ENCODE measurements at places on chromosomes 4 and X.

- DNase-seq: peak; percentile 25
Measured at GRCh38 chrX:126065901-126066660, 100.0 kb downstream of the DCAF12L2 start.

DNA sequence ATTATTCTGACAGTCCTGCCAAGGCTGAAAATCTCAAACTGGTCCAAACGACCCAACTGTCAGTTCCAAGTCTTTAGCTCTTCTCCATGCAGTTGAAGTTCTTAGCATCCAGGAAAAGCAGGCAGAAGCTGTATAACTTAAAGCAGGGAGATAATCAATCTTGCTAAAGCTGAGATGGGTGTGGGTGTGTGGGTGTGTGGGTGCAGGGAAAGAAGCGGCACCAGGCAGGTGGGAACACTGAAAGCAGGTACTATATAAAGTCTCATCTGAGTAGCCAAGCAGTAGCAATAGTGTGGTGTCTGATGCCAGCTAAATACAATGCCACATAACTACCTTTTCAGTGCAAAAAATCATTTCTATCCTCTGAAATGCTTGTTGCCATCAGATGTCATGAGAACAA is 69.7 kb upstream of the EGFL6 start:
- DNase-seq: no peak

DNA sequence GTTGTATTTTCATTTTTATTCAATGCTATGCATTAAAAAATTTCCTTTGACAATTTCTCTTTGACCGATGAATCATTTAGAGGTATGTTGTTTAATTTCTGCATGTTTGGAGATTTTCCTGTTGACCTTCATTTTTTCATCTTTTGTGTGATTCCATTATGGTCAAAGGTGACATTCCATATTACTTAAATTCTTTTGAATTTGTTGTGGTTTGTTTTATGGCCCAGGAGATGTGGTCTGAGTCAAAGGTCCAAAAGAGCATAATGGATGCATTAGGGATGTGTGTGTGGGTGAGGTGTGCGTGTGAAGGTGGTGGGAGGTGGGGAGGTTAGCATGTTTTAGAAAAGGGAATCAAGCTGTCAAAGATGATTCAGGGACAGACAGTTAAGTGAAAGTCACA is 76.0 kb upstream of the GIMD1 start:
- no peak for DNase-seq

DNA sequence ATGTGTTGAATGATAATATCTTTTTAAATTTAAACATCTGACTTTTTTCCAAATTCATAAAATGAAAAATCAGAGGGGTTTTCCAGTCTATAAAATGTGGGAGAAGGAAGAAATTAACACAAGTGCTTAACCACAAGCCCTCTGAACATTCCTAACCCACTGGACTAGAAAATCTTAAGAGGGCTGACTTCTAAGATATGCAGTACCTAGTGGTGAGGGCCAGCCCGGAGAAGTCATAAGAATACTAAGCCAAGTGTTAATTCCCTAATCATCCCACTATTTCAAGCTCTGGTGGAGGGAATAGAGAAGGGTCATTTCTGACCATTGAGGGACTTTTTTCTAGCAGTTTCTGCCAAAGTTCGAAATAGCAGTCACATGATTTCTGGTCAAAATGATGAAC is 86.9 kb upstream of the NEIL3 start:
- DNase-seq: no peak

- no peak for DNase-seq
Measured at GRCh38 chr4:17704020-17704650, 77.3 kb downstream of the FAM184B start.

GRCh38 chr4:25937801-25938200 is 23.8 kb downstream of the SMIM20 start:
- DNase-seq: no peak

- DNase-seq: no peak
Measured at GRCh38 chrX:7972586-7972985, 45.4 kb upstream of the PNPLA4 start.

DNA sequence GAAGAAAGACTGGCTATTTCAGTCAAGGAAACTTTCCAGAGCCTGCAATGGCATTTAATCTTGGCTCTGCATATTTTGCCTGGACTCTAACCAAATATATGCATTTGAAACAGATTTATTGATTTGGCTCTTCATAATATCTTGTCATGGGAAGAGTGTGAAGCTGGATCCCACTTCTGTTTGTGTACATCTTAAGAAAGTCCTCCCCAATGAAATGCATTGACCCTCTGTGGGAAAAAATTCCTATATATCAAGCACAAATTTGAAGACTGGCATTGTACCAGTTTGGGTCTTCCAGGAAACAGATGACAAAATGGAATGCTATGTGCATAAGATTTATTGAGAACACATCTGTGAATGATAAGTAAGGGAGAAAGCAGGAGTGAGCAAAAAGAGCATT is 897.3 kb upstream of the TENM3 start:
- DNase-seq: no peak

DNA sequence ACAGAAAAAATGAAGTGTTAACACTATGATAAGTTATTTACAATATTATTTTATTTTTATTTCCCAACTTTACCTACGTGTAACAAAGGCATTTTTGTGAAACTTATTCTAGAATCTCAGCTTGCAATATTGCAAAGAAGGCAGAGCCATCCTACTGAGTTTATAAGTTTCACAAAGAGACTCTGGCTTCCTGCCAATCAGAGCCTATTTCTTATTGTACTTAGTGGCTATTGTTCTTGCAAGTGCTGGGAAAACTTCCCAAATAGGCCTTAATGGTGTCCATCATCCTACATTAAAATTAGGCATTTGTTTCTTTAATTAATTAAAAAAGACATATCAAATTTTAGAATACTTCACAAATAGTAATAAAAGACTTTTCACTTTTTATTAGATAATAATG is 233.2 kb downstream of the EPHA5 start:
- DNase-seq: no peak

DNA sequence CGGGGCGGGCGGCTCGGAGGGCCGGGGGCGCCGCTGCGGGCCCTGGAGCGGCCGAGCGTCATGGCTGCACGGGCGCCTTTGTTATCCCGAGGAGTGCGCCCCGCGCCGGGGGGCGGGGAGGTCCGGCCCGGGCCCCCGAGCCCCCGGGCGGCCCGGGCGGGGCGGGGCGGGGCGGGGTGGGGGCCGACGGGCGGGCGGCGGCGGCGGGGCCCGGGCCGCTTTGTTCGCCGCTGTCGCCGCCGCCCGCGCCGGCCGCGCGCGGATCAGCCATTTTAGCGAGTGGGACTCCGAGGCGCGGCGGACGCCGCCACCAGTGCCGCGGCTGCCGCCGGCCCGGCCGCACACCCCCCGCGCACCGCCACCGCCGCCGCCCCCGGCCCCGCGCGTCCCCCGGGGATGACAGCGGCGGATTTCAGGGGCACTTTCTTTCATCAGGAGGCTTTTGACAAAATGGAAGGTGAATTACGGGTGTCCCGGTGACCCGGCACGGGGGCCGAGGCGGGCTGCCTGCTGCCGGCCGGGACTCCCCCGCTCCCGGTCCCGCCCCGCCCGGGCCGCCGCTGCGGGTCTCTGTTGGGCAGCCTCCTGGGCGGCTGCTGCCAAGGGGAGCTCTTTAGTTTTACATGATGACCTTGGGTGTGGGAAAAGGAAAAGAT is 1.2 kb downstream of the HMGB3 start:
- DNase-seq: no peak

GRCh38 chrX:114338870-114339269 is 245.0 kb upstream of the HTR2C start:
- DNase-seq: no peak

DNA sequence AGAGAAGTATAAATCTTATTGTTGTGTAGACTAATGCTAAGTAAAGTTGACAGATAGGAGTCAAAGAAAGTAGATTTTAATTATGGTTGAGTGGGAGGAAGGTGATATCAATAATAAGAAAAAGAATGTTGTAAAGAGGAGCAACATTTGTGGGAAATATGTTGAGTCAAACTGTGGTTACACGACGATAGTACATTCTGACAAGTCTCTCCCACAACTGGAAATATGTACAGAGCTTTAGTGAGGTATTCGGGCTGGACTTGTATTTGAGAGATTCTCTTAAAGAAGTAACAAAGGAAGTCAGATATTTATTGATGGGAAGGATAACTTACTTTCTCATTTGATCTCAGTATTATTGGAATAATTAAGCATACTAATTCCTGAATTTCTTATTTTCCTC is 525.3 kb upstream of the MAGEB2 start:
- DNase-seq: no peak

DNA sequence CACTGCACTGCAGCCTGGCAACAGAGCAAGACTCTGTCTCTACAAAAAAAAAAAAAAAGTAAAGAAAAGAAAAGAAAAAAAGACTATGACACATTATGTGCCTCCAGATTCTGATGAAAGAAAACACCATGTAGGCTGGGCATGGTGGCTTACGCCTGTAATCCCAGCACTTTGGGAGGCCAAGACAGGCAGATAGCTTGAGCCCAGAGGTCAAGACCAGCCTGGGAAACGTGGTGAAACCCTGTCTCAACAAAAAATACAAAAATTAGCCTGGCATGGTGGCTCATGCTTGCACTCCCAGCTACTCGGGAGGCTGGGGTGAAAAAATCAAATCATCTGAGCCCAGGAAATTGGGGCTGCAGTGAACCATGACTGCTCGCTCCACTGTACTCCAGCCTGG is 19.4 kb downstream of the THOC2 start:
- no peak for DNase-seq

DNA sequence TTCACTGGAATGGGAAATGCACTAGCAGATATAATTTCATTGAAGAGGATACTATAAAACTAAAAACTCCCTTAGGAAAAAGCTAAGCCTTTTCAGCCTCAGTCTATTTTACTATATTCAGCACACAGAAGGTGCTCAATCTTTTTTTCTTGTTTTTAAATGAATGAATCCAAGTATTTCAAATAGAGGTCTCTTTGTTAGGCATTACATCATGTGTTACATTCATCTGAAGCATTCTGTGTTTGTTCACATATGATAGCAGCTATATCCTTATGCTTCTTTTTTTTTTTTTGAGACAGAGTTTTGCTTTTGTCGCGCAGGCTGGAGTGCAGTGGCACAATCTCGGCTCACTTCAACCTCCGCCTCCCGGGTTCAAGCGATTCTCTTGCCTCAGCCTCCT is 278.4 kb downstream of the CAMK2D start:
- no peak for DNase-seq

- DNase-seq: no peak
Measured at GRCh38 chrX:72460715-72461114, 111.9 kb downstream of the HDAC8 start.

GRCh38 chr4:145840162-145840768 is 98.4 kb downstream of the ZNF827 start:
- DNase-seq: no peak

DNA sequence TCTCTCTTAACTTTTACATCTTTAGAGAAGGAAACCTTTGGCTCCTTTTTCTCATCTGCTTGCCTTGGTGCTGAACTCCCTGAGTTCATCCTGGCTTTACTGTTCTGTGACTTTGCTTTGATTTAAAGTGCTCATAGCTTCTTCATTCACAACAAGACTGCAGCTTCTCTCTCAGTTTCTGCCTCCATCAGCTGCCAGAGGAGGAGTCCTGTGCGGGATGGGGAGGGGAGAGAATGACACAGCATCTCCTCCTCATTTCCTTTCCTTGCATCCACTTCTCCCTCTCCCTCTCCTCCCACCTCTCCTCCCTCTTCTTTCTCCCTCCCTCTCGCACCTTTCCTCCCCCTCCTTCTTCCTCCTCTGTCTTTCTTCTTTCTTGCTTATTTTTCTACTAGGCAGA is 42.0 kb downstream of the CBLL2 start:
- DNase-seq: no peak

GRCh38 chrX:133474574-133474973 is 59.3 kb upstream of the GPC4 start:
- no peak for DNase-seq

- DNase-seq: no peak
Measured at GRCh38 chrX:821327-822107, 190.9 kb downstream of the SHOX start.

- no peak for DNase-seq
Measured at GRCh38 chr4:20544645-20545044, 155.6 kb upstream of the PACRGL start.

DNA sequence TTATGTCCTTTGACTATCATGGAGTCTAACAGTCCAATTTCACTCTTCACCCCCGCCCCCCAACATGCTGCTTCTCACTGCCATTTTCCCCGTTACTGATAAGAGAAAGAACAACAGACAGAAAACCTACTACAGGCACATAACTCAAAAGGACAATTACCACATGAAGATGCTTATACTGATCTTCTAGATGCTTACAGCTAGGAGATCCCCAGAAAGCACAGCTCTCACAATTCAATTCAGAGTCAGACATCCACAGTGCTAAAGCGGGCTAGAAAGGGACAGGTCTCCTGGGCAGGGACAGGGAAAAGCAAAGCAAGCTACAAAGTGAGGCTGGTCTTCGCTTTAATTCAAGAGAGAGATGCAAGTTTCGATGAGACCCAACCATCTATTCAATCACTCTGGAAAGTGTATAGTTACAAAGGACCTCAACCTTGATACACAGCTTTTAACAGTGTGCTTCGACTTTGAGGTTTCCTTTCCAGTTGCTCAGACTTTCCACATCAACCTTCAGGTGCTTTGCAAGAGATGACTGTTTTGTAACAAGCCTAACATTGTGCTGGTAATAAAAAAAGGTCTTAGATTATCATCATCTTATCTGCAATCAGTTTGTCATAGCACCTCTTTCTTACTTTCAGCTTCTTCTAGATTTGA is 60.9 kb downstream of the LEF1 start:
- DNase-seq: no peak

GRCh38 chr4:8533274-8533865 is 46.8 kb upstream of the GPR78 start:
- no peak for DNase-seq

GRCh38 chrX:105706041-105706440 is 116.3 kb upstream of the NRK start:
- no peak for DNase-seq

DNA sequence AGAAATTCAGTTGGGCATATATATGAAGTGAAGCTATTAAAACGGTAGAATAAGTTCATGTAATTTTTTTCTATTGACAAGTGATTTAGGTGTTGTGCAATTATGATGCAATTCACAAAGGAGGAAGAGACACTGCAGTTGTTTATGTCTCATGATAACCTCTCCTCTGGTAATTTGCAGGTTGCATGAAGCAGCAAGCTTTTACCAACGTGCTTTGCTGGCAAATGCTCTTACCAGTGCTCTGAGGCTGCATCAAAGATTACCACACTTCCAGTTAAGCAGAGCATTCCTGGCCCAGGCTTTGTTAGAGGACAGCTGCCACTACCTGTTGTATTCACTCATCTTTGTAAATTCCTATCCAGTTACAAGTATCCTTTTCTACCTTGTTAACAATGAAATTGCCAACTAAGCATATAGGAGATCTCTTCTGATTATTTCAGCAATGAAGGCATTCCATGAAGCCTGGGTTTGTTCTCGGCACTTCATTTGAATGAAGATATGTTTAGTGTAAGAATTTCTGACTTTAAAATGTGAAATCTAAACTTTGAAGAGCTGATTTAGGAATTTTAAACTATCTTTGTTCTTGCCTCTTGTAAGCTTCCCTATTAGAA is 3.9 kb downstream of the TMEM33 start:
- DNase-seq: no peak

DNA sequence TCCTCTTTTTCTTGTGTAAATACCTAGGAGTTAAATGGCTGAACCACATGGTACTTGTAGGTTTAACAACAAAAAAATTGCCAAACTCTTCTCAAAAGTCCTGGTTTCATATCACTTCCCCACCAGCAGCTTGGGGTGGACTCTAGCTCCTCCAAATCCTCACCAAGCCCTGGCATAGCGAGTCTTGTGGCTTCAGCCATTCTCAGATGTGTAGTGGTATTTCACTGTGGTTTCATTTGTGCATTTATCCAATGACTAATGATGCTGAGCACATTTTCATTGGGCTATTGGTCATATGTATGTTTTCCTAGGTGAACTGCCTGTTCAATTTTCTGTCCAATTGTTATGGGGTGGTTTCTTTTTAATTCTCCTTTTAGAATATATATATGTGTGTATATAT is 249.3 kb downstream of the NLGN4X start:
- DNase-seq: no peak
